Fibroblast of mammary gland (primary cell): ENCODE measurements at places on chromosomes 7 and 10.
A peak's percentile ranks its signal among the peaks of the same experiment; 100 is the strongest.

DNA sequence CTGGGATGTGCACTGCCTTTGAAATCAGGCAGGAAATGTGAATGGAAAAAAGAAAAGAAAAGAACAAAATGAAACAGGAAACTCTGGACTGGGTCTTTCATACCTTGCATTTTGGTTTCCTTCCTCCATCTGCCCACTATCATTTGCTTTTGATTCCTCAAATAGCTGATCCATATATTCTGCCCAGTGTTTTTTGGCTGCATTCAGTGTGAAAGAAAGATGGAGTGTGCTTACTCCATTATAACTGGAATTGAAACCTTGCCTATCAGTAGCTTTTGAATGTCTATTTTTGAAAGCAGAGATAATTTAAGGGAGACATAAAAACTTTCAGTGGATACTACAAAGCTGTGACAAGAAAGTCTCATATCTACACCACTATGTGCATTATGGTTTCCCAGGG is 64.1 kb upstream of the ASAH2 start:
- DNase-seq: no peak

GRCh38 chr10:113516061-113516460 is 36.8 kb upstream of the HABP2 start:
- DNase-seq: no peak

DNA sequence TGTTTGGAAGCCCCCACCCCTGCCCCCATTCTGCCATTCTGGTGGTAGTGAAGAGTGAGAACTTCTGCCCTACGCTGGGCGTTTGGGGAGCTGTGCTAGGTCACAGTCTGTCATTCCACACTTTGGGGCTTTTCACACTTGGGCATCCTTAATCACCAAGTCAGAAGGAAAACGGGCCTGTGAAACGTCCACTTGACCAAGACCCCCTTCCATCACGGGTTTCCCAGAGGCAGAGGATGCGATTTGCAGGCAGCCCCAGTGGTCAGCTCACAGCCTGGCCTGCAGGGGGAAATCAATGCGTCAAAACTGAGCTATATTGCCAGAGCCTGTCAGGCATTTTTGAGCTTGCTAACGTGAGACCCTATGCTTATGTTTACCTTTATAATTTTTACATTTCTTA is 663.3 kb upstream of the MGMT start:
- no peak for DNase-seq

DNA sequence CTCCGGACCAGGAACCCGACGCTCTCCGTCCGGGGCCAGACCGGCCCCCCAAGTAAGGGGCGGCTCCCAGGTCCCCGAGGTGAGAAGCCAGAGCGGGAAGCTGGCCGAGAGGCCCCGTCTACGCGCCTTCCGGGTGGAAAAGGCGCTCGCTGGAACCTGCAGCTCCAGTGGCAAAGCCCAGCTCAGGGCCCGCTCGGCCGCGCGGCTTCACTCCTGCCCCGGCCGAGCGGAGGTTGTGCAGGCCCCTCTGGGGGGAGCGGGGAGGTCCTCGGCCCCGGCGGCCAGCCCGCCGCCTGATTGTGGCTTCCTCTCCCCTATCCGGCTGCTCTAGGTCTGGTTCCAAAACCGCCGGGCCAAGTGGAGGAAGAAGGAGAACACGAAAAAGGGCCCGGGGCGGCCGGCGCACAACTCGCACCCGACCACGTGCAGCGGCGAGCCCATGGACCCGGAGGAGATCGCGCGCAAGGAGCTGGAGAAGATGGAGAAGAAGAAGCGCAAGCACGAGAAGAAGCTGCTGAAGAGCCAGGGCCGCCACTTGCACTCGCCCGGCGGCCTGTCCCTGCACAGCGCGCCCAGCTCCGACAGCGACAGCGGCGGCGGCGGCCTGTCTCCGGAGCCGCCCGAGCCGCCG is 2.9 kb downstream of the UNCX start:
- DNase-seq: no peak

DNA sequence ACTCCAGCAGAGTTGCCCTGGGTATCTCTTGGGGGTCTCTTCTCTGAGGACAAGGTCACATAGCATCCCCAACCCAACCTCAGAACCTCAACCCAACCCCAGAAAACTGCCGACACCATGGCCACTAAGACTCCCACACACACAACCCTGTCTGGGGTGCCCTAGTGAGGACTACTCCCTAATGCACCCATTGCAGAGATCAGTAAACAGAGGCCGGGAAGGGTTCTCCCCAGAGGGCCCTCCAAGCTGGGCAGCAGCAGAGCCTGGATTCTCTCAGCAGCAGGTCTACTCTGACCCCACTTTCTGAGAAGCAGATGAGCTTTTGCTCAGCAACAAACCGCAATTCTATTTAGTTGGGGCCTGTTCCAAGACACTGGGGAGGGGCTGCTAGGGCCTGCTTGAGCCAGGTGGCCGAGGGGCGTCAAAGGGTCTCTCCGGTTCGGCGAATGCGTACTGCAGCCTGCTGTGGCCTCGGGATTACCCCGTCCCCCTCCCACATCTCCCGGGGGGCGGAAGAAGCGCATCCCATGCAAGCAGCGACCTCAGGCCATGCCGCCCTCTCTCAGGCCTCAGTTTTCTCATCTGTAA is 828 bp downstream of the OGDHL start:
- DNase-seq: no peak

- no peak for DNase-seq
These were observed 612 bp downstream of the HILPDA start for GRCh38 chr7:128456255-128456725.

- no peak for DNase-seq
These were observed 116.1 kb downstream of the FAM53B start for GRCh38 chr10:124627866-124628675.

GRCh38 chr10:102537367-102537766 is 33.6 kb downstream of the SUFU start:
- DNase-seq: no peak

DNA sequence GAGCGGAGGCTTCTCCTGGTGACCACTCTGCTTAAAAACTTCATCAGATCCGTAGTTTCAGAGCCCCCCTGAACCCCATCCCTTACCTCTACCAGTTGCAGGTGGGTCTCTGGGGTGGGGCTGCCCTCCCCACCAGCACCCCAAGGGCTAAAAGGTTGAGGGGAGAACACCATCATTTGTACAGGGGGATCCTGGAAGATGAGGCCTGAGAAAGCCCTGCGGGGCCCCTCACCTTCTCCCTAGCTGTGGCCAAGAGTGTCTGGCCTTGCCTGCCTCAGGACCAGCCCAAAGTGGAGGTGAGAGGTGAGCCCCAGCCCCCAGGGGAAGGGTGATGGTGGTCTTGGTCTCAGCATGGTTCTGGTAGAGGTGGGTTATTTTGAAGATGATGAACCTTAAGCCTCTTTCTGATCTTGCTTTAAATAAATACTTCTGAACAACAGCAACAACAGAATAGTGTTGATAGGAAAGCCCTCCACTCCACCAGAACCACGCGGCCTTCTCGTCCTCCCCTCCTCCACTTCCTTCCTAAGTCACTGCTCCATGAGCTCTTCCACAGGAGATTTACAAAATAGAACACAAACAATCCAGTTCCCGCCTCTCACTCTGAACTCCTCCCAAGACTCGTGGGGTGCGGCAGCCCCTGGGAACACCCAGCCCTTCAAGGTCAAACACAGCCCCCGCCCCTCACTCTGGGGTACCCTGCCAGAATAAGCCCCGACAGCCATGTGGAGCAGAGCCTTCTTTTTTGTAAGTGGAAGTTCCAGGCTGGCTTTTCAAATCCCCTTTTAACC is 169.1 kb downstream of the EGFR start:
- DNase-seq: no peak

- no peak for DNase-seq
These were observed 526.2 kb upstream of the PFKP start for GRCh38 chr10:2541176-2541575.

DNA sequence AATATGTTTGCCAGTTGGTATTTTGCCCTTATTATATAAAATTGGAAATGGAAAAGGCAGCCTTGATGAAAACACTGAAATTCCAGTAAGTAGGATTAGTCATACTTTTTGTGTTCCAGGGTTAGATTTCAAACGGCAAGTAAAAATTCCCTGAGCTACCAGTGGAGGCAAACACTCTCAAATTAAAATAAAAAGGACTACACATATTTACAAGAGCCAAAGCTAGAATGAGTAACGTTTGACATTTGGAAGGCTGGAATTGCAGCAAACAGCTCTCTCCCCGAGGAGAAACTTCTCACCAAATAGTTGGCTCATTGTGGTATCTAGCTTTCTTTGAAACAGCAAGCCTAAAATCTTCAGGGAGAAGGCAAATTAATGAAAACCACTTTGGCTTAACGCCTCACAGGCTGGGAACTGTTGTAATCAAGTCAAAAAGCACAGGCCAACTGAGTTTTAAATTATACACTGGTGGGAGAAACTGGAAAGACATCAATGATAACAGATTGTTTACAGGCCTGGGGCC is 288.4 kb downstream of the SNX13 start:
- DNase-seq: peak; percentile 97

- peak; percentile 97 for DNase-seq
These were observed 649.1 kb downstream of the TNS3 start for GRCh38 chr7:46932676-46933424.

GRCh38 chr10:50400694-50401093 is 149.4 kb upstream of the ASAH2 start:
- peak; percentile 36 for DNase-seq

GRCh38 chr7:81770728-81771223 is 929 bp upstream of the HGF start:
- DNase-seq: no peak

GRCh38 chr7:34354899-34355298 is 303.1 kb upstream of the NPSR1 start:
- DNase-seq: no peak

GRCh38 chr10:154348-154747 is 19.1 kb downstream of the ZMYND11 start:
- DNase-seq: peak; percentile 73

DNA sequence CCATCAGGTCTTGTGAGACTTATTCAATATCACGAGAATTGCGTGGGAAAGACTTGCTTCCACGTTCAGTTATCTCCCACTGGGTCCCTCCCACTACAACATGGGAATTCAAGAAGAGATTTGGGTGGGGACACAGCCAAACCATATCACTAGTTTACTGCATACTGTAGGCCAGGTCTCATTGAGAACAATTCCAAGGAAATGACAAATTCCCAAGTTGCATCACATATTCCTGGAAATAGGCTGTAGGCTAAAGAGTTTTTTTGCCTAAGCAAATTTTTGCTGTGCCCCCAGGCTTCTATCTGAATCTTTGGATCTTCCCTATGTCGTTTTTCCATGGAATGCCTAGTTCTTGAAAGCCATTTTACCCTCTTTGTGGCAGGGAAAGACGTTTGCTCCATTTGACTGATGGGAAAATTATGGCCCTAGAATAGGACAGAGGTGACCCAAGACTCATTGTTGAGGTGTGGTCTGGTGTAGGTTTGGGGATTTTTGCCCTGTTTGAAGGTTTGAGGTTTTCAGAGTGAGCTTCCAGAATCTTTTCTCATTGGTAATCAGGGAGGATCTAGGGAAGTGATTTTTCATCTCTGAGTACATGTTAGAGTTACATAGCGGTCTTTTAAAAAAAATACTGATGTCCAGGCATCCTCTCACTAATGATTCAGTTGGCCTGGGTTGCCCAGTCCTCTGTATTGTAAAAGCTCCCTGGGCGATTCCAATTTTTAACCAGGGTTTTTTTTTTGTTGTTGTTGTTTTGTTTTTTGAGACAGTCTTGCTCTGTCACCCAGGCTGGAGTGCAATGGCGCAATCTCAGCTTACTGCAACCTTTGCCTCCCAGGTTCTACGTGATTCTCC is 44.4 kb downstream of the TACR2 start:
- peak; percentile 78 for DNase-seq

- DNase-seq: peak; percentile 52
These were observed 537.5 kb downstream of the GPAM start for GRCh38 chr10:111646021-111646420.

DNA sequence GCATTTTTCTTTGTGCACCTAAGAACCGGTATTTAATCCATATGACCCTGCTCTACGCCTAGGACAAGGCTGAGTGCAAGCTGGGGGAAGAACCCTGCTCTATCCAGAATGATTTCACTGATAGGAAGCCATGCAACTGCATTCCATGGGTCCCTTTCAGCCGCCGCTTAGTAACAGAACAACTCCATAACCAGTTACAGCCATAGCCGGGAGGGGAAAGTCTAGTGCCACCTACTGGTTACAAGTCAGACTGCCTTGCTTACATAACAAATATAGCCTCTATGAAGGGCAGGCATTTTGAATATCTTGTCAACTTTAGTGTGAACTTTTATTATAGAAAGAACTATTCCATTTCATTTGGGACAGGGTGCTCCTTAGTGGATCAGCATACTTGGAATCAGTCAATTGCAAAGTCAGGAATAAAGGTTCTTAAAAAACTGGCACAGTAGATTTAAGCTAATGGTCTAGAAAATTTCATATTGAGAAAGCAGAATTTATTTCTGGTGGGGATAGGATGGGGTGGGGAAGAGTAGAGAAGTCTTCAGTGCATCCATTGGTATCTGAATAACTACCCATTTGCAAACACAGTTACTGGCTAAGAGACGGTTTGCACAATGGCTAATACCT is 521.7 kb downstream of the ADRA2A start:
- DNase-seq: peak; percentile 74
